Colonic mucosa (tissue), 4 donors: ENCODE measurements at places on chromosomes 7 and 10. TPM values are rescaled to one million over a fixed set of nuclear protein-coding genes. Genes with fewer than 3 reads are reported as not detected.

GRCh38 chr7:153190986-153191385 lies 431.4 kb downstream of the ACTR3B start:
- DNase-seq = no peak

DNA sequence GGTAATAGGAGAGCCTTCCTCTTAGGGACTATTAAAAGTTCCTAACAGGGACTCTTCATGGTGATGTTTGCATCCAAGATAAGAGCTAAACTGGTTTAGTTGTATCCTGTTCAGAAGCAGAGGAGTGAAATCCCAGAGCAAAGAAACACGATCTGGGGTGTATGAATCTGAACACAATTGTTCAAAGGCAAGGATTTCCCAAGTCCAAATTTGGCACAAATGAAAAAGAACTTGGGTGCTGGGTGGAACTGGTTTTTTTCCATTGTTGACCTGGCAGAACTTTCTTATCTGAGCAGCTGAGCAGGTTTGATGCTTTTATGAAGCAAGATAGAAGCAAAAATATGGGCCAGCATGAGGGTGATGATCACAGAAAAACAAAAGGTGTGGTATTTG lies 6.0 kb downstream of the AGFG2 start:
- no peak for DNase-seq

DNA sequence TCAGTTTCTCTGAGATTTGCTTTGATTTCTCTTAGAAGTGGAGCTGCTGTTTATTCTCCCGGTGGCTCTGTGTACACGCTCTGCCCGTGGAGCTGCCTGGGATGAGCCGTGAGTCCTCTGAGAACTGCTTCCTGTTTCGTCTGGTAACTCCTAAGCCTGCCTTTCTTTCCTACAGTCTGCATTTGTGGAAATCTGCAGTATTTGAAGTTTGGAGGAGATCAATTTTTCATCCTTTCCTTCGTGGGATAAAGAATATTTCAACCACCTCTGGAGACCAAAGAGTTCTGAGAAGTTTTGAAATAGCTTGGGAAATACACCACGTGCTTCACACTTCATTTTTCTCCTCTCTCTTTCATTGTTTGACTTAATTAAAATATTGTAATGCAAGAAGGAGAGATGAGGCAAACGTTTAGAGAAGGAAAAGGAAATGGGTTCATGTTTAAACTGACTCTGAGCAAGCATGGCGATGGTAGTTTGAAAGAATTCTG lies 311.9 kb downstream of the LRMDA start:
- no peak for DNase-seq

DNA sequence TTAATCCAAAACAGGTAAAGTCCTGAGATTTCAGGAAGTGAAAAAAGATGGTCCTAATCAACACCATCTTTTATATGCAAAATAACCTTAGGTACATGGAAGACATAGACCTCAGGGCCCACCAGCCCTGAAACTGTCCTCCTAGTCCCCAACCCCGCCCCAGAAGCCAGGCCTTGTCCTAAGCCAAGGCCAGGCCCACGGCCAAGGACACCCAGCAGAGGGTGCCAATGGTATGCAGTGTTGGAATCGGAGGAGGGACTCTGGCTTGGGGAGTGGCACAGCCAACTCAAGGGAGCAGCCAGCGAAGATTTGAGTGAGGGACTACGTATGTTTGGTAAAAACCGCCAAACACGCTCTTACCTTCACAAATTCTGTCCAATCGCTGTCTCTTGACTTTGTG lies 96.7 kb downstream of the ZRANB1 start:
- DNase-seq = peak; percentile 75

GRCh38 chr10:43160046-43160920 lies 22.0 kb downstream of the CSGALNACT2 start:
- no peak for DNase-seq

- no peak for DNase-seq
Observed at GRCh38 chr7:18503126-18503866, 7.7 kb downstream of the HDAC9 start.

- DNase-seq = no peak
Observed at GRCh38 chr10:98244586-98244985, 23.4 kb downstream of the LOXL4 start.

DNA sequence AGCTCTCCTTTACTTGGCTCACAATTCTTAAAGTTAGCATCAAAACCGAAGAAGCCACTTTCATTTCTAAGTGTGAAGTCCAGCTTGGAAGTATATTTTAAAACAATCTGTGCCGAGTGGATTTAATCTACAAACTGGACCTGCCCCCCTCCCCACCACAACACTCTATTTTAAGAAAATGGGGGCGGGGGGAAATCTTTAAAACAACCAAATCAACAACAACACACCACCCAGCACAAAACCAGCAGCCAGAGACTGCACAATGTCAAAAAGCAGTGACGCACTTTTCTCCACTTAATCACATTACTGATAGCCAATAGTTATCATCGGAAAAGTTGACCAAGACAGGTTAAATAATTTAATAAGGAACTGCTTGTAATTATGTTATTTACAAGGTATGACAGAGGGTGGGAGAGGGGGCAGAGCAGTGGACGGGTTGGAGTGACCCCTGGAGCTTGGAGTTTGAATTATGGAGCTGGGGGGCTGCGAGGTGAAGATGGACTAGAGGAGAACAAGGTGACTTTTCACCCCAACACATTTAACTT lies 2.8 kb downstream of the EBF3 start:
- no peak for DNase-seq

DNA sequence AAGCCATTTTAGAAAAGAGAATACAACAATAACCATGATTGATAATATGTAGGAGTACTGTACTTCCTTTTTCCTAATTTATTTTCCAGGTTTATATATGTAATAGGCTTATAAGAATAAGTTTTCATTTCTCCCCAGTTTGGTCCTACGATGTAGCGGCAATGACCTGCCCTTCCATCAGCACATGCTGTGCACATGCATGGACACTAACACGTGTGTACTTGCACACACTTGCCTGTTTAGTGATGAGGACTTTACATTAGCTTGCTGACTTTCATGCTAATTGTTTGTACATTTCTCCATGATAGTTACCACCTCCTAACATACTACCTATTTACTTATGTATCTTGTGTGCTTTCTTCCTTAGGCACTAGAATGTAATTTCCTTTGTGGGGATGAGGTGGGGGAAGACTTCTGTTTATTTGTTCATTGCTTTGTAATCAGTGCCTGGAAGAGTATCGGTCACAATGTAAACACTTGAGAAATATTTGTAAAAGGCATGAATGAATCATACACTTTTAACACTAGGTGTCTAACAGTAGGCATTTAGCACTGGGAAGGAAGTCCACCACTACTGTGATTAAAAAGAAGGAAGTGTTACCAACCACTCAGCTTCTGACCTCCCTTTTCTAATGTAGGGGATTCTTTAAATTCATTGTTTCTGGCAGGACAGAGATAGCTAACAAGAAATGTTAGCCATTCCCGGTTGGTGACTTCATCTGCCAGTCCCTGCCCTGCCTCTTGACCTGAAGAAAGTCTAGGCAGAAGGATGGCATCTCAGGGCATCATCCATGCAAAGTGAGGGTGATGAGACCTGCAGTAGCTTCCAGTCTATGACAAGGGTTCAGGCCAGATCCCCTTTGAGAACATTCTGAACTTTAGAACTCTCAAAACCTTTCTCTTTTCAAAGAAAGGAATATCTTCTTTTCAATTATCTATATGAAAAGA lies 120.2 kb upstream of the RAB18 start:
- DNase-seq = no peak

Gene GATA3
- 0.54 TPM for total RNA-seq

Gene FKBP6
- not detected for total RNA-seq

Gene PCGF6
- total RNA-seq = 7.6 TPM

Gene GRM3
- not detected for total RNA-seq

Gene CC2D2B
- total RNA-seq = 0.48 TPM

Gene OPN4
- total RNA-seq = not detected
